ENCODE measurements at places on chromosomes 12 and 14.

DNA sequence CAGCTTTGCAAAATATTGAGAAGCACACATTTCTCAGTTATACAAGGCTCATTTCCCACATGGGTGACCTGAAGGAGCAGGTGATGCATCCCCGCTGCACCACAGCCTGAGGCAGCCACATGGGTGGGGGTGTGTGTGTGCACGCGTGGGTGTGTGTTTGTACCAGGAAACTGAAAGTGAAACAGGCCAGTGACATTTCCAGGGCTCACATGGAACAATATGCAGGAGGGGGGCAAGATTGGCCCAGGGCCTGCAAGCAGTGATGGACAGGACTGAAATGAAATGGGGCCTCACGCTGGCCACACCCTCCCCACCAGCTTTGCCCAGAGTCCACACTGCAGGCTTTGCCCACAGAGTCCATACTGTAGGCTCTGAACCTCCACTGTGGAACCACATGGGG lies 154.2 kb upstream of the PARP11 start:
- peak; percentile 78 for DNase-seq

- no peak for DNase-seq
Measured at GRCh38 chr12:115046805-115047204, 362.8 kb upstream of the TBX3 start.

- no peak for DNase-seq
Measured at GRCh38 chr12:110012137-110012536, 12.9 kb downstream of the ANKRD13A start.

GRCh38 chr14:50770586-50770985 lies 60.4 kb downstream of the NIN start:
- no peak for DNase-seq

GRCh38 chr12:1093166-1093751 lies 102.2 kb downstream of the ERC1 start:
- no peak for DNase-seq

DNA sequence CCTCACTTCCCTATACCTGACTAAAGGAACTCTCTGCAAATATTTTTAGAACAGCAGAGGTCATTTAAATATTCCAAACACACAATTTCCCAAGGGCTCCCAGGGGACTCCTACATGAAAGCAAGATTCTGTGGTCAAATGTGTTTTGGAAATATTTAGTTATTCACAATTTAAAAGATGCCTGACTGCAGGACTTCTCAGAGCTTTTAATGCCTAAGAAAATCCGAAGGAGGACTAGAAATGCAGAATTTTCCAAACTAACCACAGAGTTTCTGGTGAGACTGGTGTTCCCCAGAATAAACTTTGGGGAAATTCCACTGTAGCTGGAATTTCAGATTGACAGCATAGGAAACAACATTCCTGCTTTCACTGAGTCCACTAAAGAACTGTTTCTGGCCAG lies 84.8 kb upstream of the MAP1LC3B2 start:
- DNase-seq, result no peak

DNA sequence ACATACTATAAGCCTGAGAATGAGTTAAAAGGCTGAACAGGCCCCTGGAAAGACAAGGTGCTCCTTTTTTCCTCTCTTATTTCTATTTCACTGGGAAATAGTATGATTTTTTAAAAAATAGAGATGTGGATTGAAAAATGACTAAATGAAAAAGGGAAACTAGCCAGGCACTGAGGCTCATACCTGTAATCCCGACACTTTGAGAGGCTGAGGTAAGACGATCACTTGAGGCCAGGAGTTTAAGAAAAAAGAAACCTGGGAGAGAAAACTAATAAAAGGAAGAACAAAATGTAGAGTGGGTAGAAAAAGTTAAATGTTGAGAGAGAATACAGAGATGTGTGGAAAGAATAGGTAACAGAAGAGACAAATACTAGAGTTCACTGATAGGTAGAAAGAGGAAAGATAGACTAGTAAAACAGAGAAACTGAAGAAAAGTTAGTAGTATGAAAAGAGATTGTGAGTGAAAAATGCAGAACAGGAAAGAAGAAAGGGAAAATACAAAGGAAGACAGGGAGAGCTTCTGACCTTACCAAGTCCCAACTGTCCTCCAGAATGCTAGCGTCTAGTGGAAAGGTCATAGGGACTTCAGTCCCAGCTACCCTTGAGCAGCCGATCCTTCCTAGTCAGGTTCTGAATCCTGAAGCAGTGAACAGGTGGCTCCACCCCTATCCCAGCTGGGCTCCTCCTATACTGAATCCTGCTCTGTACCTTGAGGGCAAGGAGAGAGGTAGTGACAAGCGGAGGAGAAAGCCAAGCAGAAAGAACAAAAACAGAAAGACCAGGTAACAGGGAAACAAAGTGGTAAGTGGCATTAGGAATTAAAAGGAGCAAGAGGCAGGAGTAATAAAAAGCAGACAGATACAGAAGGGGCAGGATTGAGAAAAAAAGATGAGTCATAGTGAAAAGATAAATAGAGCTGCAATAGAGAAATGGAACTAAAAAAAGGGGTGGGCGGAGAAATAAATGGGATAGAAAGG lies 7.3 kb downstream of the TMEM116 start:
- no peak for DNase-seq

GRCh38 chr14:105537580-105538474 lies 11.4 kb downstream of the TMEM121 start:
- DNase-seq, result peak; percentile 47

- DNase-seq, result no peak
Measured at GRCh38 chr12:89732522-89732921, 23.9 kb upstream of the ATP2B1 start.

- no peak for DNase-seq
Measured at GRCh38 chr14:70188659-70189455, at the start of gene SLC8A3. Gene SLC8A3 (minus strand): TSS chr14:70188951. CDS start chr14:70168422, 20,529 bp downstream.

DNA sequence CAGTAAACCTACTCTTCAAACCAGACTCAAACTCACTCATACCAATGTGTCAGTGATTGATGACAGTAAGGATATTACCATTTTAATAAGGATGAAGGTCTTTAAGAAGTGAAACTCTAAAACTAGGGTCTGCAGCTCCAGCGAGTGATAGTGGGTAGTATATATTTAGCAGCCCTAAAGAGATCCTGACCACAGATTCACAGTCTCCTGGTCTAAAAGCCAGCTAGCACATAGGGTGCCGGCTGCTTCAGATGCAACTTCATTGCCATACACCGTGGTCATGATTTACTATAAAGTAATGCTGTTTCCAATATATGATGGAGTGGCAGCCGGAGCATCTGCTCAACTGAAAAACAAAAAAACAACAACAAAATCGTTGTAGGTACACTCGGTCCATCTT lies 99.6 kb upstream of the MDM1 start:
- no peak for DNase-seq

GRCh38 chr12:65282840-65283239 lies 4.4 kb downstream of the MSRB3 start:
- no peak for DNase-seq

DNA sequence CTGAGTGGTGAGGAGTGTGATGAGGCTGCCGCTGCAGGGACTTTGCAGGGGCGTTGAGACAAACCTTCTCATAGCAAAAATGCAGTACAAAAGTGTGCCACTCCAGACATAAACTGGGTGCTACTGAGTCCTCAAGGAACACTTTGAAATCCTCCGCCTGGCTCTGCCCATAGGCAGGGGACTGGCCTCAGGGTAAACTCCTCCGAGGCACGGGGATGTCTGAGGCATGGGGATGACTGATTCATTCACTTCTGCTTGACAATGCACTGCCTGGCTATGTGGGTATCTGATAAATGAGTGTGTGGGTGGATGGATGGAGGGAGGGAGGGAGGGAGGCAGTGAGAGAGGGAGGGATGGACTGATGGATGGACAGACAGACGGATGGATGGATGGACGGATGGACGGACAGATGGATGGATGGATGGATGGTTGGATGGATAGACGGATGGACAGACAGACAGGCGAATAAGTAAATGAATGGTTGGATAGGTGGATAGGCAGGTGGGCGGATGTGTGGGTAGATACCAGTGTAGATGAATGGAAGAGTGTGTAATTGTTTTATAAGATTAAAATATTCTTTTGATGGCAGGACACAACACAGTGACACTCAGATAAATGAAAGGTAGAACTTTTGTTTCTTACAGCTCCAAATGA lies 2.1 kb upstream of the BDKRB2 start:
- DNase-seq, result no peak

DNA sequence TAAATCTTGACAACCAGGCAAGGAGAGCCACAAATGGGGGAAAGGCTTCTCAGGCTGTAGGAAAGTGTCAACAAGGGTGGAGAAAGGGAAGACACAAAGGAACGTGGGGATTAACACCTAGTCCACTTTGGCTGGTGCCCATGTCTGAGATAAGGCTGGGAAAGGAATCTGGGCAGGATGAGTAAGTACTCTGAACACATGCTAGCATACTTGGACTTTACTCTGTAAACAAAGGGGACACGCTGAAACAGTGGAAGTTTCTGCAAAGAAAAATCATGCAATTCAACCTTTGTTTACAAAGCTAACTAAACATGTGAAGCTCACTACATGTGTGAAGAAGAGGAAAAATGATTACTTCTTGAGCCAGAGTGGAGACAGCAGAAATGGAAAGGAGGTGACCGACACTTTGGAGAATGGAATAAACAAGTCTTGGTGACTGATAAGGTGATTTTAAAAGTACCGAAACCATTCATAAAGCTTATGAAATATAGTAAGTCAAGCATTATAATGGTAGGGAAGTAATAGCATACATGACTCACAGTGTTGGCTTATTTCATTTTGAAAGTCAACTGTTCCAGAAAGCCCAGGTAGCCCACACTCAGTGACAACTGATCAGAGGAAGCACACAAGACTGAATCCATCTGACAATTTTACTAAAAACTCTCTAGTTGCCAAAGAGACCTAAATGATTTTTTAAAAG lies 13.2 kb downstream of the CPNE8 start:
- no peak for DNase-seq

- DNase-seq, result no peak
Measured at GRCh38 chr14:101619484-101619883, 58.2 kb downstream of the DIO3 start.
